ENCODE measurements at places on chromosomes 6 and 20. TPM values are rescaled to one million over a fixed set of nuclear protein-coding genes. Genes with fewer than 3 reads are reported as not detected.

DNA sequence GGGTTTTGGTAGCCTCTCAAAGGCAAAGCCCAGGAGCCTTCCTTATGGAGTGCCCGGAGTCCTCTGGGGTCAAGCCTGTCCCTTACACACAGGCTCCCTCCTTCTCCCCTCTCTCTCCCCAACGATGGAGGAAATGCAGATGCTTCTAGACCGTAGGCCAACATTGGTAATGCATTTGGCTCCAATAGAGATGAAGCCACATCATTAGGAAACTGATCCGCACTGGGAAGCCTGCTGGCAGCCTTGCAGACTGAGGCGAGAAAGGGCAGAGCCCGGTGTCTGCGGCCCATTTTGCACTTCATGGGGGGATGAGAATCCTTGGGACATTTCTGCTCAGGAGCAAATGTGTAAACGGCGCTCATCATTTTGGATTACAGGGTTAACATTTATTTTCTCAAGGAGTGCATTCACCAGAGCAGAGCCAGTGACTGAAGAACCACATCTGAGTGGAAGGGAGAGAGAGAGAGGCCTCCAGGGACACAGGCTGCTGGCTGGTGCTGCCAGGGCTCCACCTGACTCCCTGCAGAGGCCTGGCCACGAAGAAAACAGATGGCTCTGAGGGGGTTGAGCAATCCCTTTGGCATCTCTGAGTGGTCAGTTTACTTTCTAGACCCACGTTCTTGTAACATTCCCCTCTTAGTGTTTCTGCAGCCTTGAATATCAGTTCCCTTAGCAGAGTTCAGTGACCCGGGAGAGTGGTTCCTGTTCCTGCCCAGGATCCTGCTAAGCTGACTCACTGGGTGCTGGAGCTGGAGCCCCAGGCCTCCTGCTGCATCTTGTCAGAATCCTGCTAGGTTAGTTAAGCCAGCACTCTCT is 4.4 kb upstream of the CST3 start:
- H3K4me1 ChIP-seq = peaks cover 2% of the 10 kb centered on the region
- H3K27me3 ChIP-seq = peaks cover 15% of the 10 kb centered on the region
- H3K36me3 ChIP-seq = no peaks in the 10 kb centered on the region
- H3K4me3 ChIP-seq = no peak overlapping the region

GRCh38 chr6:44456070-44456965 is 68.8 kb downstream of the CDC5L start:
- H3K4me1 ChIP-seq = no peaks in the 10 kb centered on the region
- peak; percentile 56 for DNase-seq
- H3K27ac ChIP-seq = no peak overlapping the region
- H3K27me3 ChIP-seq = peaks cover 3% of the 10 kb centered on the region
- H3K4me3 ChIP-seq = no peak overlapping the region

DNA sequence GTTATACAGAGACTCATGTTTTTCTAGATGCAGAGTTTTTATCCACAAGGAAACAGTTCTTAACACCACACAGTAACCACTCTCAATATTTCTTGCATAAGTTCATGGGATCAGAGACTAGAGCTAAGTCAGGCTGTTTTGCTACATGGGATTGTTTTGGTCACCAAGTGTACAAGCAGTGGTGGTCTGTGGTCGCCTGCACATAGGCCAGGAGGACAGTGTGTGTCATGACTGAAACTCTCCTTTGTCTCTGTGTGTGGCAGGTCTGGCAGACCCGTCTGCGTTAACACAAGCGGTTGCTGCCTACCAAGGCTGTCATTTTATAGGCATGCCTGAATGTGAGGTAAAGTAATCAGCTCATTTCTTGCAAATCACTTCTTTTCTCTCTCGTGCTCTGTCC is 18.9 kb downstream of the WRNIP1 start:
- H3K27me3 ChIP-seq = no peaks in the 10 kb centered on the region
- no peak for DNase-seq
- H3K4me1 ChIP-seq = peaks cover 3% of the 10 kb centered on the region
- no peak overlapping the region for H3K4me3 ChIP-seq
- no peak overlapping the region for H3K27ac ChIP-seq

DNA sequence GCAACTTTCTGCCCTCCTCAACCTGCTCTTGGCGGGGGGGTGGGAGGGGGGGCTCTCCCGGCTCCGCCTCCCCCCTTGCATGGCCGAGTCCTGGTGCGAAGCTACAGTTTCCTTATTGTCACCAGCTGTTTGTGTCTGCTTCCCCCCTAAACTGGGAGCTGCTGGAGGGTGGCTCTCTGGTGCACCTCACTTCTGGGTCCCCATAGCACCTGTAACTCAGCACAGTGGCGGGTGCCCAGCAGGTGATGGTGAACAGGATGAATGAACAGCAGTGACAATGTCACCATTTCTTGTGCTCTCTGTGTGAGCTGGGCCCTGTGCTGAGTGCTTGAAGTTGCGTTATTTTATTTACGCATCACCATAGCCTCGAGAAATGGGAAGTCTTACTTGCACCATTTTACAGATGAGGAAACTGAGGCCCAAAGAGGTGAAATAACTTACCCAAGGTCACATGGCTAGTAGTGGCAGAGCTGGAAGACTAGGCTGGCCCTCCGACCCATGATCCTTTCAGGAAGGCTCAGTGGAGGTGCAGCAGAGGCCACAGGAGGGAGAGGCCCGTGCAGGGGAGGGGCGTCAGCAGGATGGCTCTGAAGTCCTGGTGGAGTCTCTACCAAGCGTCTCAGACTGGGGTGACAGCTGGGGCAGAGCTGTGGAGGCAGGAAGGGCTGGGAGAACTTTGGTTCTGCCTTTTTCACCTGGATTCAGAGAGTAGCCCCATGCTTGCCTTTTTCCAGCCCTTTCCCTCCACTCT is 41.8 kb downstream of the SRC start:
- H3K4me3 ChIP-seq = no peak overlapping the region
- no peaks in the 10 kb centered on the region for H3K36me3 ChIP-seq
- H3K4me1 ChIP-seq = peaks cover 8% of the 10 kb centered on the region

The MYO6 gene
- total RNA-seq = 2.0 TPM

Data from activated naive CD4-positive, alpha-beta T cell treated with anti-CD3 and anti-CD28 coated beads for 36 hours (primary cell).